Liver (tissue), 10 donors: ENCODE measurements at places on chromosomes 2 and 18. TPM values are rescaled to one million over a fixed set of nuclear protein-coding genes. Genes with fewer than 3 reads are reported as not detected.

ZNF516 gene
- total RNA-seq: 12.2 TPM

RMDN2 gene
- total RNA-seq: 7.9 TPM

COL4A3 gene
- 0.05 TPM for total RNA-seq

KANSL1L gene
- total RNA-seq: 31.6 TPM

IKZF2 gene
- total RNA-seq: 4.7 TPM

ARHGAP15 gene
- total RNA-seq: 14.9 TPM

RNU2-63P gene
- not detected for total RNA-seq

TUBA3E gene
- total RNA-seq: not detected

BOK gene
- total RNA-seq: 30.5 TPM

DNA sequence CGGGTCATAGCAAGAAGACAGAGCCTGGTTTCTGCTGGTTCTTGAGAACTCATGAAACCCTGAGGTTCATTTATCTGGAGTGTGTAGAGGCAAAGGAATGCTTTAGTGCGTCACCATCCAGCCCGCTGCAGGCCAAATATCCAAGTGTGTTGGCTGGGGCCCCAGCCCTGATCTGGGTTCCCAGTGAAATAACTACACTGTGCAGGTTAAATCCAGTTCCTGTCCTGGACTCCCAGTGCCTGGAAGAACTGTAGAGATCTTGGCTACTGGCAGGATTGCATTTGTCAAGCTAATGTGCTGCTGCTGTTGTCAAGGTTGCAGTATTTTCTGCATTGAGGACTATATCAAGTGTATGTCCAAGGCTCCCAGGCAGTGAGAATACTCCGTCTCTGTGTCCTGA is 89.9 kb downstream of the MAPK4 start:
- no peak for DNase-seq

GRCh38 chr2:54768772-54769428 is 45.4 kb downstream of the EML6 start:
- no peak for DNase-seq

GRCh38 chr2:156602552-156602933 is 166.4 kb downstream of the GPD2 start:
- no peak for DNase-seq

DNA sequence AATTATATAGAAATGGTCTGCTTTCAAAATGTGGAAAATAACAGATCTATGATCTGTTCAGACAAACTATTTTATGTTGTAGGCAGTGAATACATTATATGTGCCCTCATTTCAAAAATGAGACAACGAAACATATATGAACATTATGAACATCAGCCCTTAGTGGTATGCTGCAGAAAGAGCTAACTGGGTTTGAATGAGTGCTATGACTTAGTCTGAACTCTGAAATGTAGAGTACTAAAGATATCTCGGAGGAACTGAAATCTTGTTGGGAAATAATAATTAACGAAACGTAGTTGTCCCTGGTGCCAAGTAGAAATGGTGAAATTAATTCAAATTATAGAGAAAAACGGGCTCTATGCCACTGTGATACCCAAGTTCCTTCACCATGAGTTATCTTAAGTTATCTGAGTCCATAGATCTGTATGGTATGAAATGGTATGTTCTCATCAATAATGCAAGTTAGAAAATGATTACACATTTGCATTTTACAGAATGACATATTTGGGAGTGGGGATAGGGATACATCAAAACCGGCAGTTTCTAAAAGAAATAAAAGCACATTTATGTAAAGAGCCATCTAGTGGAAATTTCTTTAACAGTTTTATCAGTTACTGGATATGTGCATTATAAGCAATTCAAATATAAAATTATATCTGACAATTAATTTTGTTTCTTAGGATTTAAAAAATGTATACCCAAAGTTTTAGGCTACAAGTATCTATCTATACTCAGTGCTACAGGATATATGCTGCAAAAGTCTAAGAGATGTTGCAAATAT is 26.7 kb downstream of the STARD6 start:
- DNase-seq: no peak

- no peak for DNase-seq
Observed at GRCh38 chr2:178241844-178242551, 47.7 kb downstream of the OSBPL6 start.

DNA sequence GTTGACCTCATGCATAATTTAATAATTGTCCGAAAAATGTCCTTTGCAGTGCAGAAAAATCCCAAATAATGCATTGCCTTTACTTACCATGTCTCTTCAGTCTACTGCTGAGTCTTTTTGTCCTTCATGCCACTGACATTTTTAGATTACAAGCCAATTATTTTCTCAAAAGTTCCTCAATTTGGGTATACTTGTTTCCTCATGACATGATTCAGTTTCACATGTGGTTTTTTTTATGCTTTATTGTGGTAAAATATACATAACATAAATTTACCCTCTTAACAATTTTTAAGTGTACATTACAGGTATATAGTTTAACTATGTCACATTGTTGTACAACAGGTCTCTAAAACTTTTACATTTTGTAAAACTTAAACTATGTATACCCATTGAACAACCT is 81.0 kb downstream of the EPC2 start:
- no peak for DNase-seq

DNA sequence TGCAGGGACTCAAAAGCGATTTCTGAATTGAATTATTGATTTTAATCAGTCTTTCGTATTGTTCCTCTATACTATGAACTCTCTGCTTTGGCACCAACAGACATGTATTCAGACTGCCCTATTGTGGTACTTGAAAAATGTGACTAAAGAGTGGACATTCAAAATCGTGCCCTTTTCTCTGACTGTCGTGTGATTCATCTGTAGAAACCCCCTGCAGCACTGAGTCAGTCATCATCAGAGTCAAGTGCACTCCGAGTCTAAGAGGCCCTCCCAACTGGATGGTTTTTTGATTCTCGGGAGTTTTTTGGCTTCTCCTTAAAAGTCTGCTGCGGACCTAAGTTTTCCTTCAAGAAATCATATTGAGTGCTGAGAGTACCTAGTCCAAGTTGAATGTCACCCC is 96.4 kb upstream of the FOSL2 start:
- DNase-seq: no peak

GRCh38 chr18:48306838-48307237 is 102.3 kb downstream of the ZBTB7C start:
- no peak for DNase-seq

- DNase-seq: no peak
Observed at GRCh38 chr2:234826681-234827080, 125.1 kb upstream of the SH3BP4 start.

- no peak for DNase-seq
Observed at GRCh38 chr2:149928011-149928410, 340.4 kb upstream of the MMADHC start.

GRCh38 chr2:238242731-238243495 is 3.1 kb upstream of the HES6 start:
- DNase-seq: no peak

DNA sequence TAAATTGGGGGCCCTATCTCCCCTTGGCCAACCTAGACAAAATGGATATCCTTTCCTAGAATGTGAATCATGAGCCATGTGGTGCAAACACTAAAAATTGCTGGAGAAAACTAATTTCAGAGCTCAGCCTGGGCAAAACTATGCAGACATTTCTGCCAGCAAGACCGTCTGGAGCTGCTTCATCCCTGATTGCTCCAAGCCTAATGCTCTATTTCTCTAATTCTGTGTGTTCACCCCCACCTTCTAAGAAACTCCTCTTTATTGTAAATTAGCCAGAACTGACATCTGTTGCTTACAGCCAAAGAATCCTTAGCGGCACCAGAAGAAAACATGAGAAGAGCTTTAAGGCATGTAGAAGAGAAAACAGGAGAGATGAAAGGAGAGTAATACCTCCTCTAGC is 337.7 kb upstream of the CHAC2 start:
- DNase-seq: no peak

DNA sequence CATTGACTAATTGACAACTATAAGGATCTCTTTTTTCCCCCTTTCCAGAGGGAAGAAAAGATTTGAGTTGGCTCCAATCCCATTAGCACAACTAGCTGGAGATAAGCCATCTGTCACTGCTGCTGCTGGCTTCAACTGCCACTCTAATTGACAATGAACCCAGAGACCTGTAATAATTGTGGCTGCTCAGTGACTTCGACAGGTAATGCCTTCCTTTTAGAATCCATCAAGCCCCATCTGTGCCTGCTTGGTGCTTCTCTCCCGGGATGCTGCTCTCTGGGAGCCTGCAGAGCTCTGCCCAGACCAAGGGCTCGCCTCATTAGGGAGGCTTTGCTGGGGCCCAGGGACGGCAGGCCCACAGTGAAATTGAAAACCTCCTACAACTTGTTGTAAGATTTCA is 376.7 kb upstream of the SOX11 start:
- DNase-seq: no peak

GRCh38 chr2:110679337-110679707 is 1.5 kb upstream of the BUB1 start:
- peak; percentile 55 for DNase-seq

- no peak for DNase-seq
Observed at GRCh38 chr2:68987021-68987503, 12.6 kb downstream of the GKN1 start.

DNA sequence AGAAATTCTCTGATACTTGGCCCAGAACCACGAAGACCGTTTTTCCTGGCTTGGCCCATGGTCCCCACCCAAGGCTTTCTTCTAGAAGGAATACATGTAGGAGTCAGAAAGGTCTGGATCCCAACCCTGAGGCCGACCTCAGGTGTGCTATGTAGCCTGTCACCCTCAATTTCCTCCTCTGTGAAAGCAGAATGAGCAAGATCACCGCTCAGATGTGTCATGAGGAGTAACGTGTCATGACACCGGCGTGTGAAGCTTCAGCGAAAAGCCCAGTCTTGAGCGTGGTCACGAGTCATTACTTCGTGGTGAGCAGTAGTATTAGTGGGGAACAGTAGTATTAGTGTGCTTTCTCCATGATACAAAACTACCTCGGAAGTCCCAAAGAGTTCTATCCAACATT is 103.4 kb downstream of the ALPK2 start:
- DNase-seq: no peak

- no peak for DNase-seq
Observed at GRCh38 chr2:63192889-63193774, 142.5 kb downstream of the OTX1 start.

- no peak for DNase-seq
Observed at GRCh38 chr2:35522450-35522849, 833.1 kb upstream of the CRIM1 start.

- no peak for DNase-seq
Observed at GRCh38 chr2:43230951-43231827, 4.8 kb upstream of the ZFP36L2 start.

- no peak for DNase-seq
Observed at GRCh38 chr2:100054426-100054825, 88.0 kb downstream of the AFF3 start.
